ENCODE measurements at places on chromosomes 6 and 20.

- DNase-seq, result no peak
Measured at GRCh38 chr6:73058736-73059135, 166.6 kb downstream of the KHDC1L start.

DNA sequence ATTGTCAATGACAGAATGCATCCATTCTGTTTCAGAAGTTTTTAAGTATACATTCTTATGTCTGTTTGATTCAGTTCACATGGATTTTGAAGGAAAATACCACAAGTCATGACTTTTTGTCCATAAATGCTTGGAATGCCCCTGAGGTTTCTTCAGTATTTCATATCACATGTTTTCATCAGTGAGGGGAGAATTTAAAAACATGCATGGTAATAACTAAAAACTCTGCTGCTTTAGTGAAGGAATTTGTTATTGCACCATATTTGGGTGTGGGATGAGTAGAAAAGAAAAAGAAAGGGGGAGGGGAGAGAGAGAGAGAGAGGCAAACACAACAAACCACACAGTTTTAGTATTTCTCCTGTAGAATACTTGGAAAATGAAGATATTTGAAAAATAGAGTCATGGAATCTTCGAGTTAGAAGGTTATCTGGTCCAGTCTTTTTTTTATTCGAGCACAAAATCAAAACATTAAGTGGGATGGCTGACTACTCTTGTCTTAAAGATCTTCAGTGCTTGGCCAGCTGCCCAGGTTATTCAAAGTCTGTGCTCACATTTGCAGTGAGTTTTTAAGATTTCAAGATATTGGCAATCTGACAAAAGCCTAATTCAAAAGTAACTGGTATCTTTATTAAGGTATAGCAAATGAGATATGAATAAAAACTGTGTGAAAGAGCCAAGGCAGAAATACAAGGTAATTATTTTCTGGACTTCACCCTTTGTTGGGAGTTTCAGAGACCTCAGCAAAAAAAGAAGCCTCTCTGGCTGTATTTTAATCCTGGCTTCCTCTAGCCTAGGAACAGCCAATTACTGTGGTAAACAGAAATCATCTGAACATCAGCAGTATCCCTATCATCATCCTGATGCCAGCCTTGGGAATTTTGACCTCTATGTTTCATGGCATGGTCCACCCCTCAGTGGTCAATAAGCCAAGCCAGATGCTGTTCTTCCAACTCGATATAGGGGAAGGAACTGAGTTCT is 687.9 kb upstream of the CITED2 start:
- DNase-seq, result no peak

- no peak for DNase-seq
Measured at GRCh38 chr20:40706977-40707582, 18.0 kb upstream of the MAFB start.

GRCh38 chr6:28353981-28354676 is 4.4 kb downstream of the ZKSCAN3 start:
- no peak for DNase-seq

GRCh38 chr6:54194067-54194466 is 82.8 kb downstream of the MLIP start:
- no peak for DNase-seq

DNA sequence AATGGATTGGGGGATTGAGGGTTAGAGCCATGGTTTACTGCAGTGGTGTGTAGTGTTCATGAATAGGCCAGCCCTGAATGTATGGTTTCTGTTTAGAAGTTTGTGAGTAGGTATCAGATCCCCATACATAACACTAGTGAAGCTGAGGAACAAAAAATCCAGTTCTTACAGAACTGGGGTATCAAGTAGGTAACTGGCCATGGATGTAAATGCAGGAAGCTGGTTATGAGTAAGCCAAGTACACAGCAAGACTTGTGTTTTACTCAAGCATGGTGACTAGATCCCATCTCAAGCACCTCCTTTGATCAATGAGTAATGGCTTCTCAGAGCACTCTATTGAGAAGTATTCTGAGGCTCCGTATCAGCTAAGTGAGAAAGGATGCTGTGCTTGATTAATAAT is 613.7 kb upstream of the FLRT3 start:
- no peak for DNase-seq

DNA sequence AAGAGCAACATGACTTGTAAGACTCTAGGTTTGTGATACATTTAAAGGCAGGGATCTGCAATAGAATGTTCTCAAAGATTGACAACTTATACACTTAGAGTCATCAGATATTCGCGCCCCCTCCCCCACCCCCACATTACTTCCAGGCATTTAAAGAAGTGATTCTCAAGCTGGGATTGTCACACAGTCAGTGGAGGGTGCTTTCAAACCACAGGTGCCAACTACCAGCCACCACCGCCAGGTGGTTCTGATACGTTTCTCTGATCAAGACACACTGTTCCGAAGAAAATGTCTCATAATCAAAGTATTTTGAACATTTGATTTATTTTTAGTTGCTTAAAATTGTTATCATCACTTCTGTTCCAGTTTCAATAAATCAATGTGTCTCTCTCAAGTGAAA is 357.5 kb downstream of the ESR1 start:
- no peak for DNase-seq

- no peak for DNase-seq
Measured at GRCh38 chr6:51814418-51814817, 273.0 kb downstream of the PKHD1 start.

DNA sequence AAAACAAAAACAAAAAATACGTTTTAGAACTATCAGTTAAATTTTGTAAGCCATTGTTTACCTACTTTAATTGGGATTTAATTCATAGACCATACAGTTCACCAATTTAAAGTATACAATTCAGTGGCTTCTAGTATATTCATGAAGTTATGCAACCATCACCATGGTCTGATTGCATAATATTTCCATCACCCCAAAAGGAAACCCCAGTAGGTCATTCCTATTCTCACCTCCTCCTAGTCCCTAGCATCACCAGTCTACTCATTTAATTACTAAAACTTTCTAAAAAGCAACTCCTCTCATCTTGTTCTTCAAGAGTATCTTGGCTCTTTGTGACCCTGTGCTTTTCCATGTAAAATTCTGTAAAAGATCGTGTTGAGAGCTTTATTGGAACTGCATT is 60.2 kb downstream of the ASXL1 start:
- no peak for DNase-seq

Data from T-helper 17 cell (primary cell).